ENCODE measurements at places on chromosomes 11 and 22. TPM values are rescaled to one million over a fixed set of nuclear protein-coding genes. Genes with fewer than 3 reads are reported as not detected.
A peak's percentile ranks its signal among the peaks of the same experiment; 100 is the strongest.

- DNase-seq, result no peak
Observed at GRCh38 chr22:37016134-37016910, 2.9 kb downstream of the TST start.

- DNase-seq, result no peak
Observed at GRCh38 chr22:46292732-46293131, 3.9 kb upstream of the GTSE1 start.

GRCh38 chr11:132913886-132914285 is 618.4 kb downstream of the OPCML start:
- no peak for DNase-seq

DNA sequence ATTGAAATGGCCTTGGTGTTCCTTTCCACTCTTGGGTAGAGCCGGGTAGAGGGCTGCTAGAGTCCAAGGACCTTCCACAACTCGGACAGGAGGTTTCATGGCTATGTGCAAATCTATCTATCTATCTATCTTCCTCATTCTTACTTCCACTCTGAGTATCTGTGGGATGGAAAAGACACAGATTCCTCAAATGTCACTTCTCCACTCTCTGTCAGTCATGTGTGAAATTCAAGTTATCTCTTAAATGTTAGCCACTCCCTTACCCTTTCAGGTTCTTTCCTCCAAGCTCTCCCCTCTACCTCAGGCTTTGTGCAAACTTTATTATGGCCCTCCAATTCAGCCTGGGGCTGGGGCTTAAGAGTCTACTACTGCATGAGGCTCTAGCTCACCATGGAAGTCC is 84.3 kb downstream of the GDPD4 start:
- DNase-seq, result no peak

- no peak for DNase-seq
Observed at GRCh38 chr22:17090550-17090949, 5.8 kb downstream of the IL17RA start.

DNA sequence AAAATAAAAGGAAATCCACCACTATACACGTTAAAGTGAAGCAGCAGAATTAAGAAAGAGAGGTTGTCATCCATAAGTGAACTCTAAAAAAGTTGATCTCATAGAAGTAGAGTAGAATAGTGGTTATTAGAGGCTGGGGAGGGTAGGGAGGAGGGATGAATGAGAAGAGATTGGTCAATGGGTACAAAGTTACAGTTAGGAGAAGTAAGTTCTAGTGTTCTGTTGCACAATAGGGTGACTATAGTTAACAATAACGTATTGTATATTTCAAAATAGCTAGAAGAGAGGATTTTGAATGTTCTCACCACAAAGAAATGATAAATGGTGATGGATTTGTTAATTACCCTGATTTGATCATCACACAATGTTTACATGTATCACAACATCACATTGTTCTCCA is 72.0 kb downstream of the CD82 start:
- no peak for DNase-seq

DNA sequence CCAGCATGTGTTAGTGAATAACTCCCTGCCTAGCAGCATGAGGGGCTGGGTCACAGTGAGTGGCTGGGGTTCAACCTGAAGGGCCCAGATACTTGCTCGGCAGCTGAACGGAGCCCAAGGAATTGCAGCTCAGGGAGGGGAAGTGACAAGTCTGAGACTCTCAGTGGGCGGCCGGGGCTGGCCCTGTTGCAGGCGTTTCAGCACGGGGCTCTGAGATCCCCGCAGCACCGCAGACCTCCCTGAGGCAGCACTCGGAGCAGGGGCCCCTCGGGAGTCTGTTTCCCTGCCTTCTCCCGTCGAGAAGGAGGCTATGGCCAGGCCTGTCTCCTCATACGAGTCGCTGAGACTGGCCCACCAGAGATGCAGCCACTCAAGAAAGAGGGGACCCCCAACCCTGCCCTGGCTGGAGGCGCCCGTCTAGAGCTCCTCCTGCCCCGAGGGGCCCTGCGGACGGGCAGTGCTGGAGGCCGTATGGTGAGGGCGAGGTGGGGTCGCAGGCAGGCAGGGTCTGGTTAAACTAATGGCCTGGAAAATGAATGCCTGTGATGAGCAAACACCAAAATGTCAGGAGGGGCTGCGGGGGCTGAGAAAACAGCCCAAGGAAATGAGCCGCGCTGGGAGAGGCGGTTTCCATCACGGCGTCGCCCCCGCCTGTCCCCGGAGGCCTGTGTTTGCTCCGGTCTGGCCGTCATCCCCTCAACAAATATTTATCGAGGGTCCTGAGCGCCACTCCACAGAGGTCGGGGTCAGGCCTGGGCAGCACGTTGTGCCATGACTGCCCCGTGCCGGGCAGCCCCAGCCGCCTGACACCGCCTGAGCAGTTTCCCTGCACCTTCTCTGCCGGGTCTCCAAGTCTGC is 9.3 kb downstream of the TSSC4 start:
- no peak for DNase-seq

The C11orf97 gene
- not detected for total RNA-seq

GRCh38 chr11:28773606-28774005 is 665.4 kb downstream of the METTL15 start:
- no peak for DNase-seq

GRCh38 chr11:59223611-59224010 is 10.9 kb upstream of the MPEG1 start:
- DNase-seq, result no peak

DNA sequence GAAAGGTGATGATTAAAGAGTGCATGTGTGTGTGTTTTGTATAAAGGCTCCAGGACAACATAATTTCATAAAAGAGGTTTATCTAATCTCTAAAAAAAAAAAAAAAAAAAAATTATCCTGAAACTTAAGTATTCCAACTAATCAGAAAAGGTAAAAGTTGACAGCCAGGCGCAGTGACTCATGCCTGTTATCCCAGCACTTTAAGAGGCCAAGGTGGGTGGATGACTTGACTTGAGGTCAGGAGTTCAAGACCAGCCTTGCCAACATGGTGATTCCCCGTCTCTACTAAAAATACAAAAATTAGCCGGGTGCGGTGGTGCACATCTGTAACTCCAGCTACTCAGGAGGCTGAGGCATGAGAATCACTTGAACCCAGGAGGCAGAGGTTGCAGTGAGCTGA is 632.7 kb upstream of the CHORDC1 start:
- DNase-seq, result no peak

The PTPRCAP gene
- 94.5 TPM for total RNA-seq

DNA sequence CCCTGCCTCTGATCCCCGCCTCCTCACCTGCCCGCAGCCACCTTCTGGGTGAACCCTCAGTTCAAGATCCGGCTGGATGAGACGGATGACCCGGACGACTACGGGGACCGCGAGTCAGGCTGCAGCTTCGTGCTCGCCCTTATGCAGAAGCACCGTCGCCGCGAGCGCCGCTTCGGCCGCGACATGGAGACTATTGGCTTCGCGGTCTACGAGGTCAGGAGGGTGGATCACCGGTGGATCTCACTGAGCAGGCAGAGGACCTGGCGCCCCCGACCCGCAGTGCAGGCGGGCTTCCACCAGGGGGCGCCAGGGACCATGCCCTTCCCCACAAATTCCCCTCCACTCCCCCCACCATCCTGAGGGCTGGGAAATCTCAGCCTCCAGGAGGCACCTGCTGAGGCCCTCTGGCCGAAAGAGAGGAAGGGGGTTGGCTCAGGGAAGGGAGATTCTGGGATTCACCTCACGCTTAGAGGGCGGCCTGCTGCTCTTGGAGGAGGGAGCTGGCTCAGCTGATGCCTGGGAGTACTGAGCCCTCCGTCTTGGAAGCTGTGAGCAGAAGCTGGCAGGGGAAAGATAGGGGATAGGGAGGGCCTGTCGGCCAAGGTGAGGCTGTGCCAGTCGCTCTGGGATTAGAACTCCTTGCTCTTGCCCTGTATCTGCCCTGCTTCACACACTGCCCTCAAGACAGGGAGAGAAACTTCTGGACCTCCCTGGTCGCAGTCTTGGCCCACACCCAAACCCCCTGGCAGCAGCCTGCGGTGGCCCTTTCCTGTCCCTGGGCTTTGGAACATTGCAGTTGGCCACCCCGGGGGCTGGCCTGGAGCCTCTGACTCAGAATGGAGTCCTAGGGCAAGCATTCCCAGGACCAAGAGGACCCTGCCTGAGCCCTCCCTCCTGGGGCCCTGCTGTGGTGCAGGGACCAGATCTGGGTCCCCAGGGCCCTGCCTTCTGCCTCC is 23.2 kb downstream of the CAPN1 start:
- peak; percentile 38 for DNase-seq

- no peak for DNase-seq
Observed at GRCh38 chr11:66247295-66247694, 21.1 kb upstream of the RAB1B start.

The OR6T1 gene
- total RNA-seq, result not detected

The DKK3 gene
- total RNA-seq, result 0.19 TPM

GRCh38 chr11:130522284-130522961 is 74.0 kb downstream of the ADAMTS15 start:
- no peak for DNase-seq

DNA sequence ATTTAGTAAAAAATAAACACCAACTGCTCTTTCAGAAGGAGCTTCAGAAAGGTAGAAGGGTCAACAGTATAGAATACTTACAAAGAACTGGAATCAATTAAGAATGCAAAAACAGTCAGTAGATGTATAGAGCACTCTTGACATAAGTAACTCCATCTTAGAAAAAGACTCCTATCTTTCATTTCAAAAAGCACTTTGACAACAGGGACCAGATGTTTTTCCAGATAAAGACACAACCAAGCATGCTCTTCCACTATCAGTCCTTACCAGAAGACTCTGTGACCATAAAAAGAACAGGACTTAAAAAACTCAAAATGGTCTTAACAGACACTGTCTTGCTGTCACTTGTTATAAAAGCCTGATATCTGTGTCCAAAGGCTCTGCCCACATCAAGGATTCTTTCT is 5.2 kb downstream of the SLC25A17 start:
- DNase-seq, result no peak

The KDM2A gene
- total RNA-seq, result 104 TPM

The PATE3 gene
- total RNA-seq, result not detected
